Activated T-helper 17 cell treated with anti-CD3 and anti-CD28 coated beads, Interleukin-2, amount 50 U/mL, for 72 hours (primary cell): ENCODE measurements at places on chromosomes 5 and 9. TPM values are rescaled to one million over a fixed set of nuclear protein-coding genes. Genes with fewer than 3 reads are reported as not detected.

- no peak for ATAC-seq
- no peak overlapping the region for H3K27ac ChIP-seq
- no peaks in the 10 kb centered on the region for H3K36me3 ChIP-seq
- H3K27me3 ChIP-seq = peaks cover 14% of the 10 kb centered on the region
- no peak overlapping the region for H3K4me3 ChIP-seq
These were observed 35.1 kb downstream of the ROR2 start for GRCh38 chr9:91914937-91915336.

DNA sequence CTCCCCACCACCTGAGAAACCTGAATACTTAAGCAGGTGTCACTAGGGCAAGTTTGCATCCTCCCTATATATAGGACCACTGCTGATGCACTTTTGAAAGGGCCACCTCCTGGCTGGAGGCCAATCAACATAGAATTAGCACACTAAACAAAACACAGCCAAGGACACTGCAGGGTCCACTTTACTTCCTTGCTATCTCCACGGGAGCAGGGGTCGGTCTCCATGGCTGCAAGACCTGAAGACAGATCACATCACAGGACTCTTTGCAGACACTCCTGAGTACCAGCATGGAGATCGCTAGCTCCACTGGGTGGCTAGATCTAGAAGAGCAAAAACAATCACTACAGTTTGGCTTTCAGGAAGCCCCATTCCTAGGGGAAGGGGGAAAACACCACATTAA is 72.3 kb downstream of the C9orf153 start:
- ATAC-seq = no peak
- no peak overlapping the region for H3K4me3 ChIP-seq
- H3K27me3 ChIP-seq = peaks cover 18% of the 10 kb centered on the region
- no peaks in the 10 kb centered on the region for H3K36me3 ChIP-seq

- H3K36me3 ChIP-seq = no peaks in the 10 kb centered on the region
- H3K27ac ChIP-seq = no peak overlapping the region
- peaks cover 5% of the 10 kb centered on the region for H3K27me3 ChIP-seq
- no peaks in the 10 kb centered on the region for H3K4me1 ChIP-seq
These were observed 19.1 kb upstream of the ADCY2 start for GRCh38 chr5:7376871-7377270.

- H3K36me3 ChIP-seq = no peaks in the 10 kb centered on the region
- H3K4me3 ChIP-seq = no peak overlapping the region
- no peaks in the 10 kb centered on the region for H3K4me1 ChIP-seq
- no peak for ATAC-seq
These were observed 6.4 kb upstream of the AMBP start for GRCh38 chr9:114084282-114085073.

DNA sequence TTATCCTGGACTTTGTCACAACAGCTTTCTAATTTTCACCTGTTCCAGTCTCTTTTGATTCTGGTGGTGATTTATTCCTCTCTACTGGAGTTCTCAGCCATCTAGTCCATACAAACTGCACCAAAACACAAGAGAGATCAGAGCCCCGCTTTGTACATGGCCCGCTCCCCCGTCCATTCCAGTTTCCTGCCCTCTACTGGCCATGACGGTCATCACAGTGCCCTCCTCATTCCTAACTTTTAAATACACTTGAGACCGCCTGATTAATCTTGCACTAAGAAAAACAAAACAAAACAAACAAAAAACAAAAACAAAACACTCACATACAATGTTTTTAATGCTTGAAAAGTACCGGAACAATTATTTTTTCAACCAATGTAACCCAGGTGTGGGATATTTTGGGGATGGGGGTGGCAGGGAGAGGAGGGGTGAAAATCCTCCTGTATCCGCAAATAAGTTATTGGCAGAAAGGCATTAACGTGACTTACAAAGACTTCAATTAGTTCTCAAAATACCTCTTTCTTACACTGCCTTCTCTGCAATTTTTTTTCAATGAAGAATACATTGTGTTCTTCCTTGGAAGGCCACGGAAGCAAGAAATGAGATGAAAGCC is 84.8 kb upstream of the PAM start:
- ATAC-seq = no peak
- H3K4me1 ChIP-seq = no peaks in the 10 kb centered on the region

- no peaks in the 10 kb centered on the region for H3K4me1 ChIP-seq
- no peaks in the 10 kb centered on the region for H3K36me3 ChIP-seq
- ATAC-seq = no peak
These were observed 128.2 kb upstream of the SEMA6A start for GRCh38 chr5:116702776-116703175.

DNA sequence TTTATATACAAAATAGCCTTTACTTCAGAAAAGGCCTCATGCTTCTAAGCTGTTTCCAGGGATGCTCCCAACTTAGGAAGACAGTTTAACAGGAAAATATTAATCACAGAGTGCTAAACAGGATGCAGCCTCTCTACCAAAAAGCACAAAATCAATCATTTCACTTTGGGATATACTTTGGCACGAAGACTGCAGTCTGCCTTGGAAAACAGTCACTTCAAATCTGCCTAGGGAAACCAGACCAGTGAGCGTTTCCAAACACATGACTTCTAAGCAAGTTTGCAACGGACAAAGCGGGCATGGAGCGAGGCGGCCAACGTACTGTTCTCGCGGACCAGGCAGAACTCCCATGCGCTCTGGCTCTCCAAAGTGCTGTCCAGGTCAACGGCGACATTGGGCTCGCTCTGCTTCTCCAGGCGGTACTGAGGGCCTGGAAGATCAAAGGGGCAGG is 201.0 kb downstream of the MAPKAP1 start:
- H3K36me3 ChIP-seq = peaks cover 39% of the 10 kb centered on the region
- no peaks in the 10 kb centered on the region for H3K27me3 ChIP-seq
- H3K4me3 ChIP-seq = no peak overlapping the region
- H3K27ac ChIP-seq = no peak overlapping the region

- no peaks in the 10 kb centered on the region for H3K27me3 ChIP-seq
- no peak for ATAC-seq
- peak overlapping the region; percentile 99 for H3K27ac ChIP-seq
- H3K4me1 ChIP-seq = peaks cover 45% of the 10 kb centered on the region
These were observed 4.5 kb downstream of the CEMIP2 start for GRCh38 chr9:71763832-71764231.

GRCh38 chr5:38722918-38723317 is 122.9 kb upstream of the OSMR start:
- no peaks in the 10 kb centered on the region for H3K4me1 ChIP-seq
- no peaks in the 10 kb centered on the region for H3K36me3 ChIP-seq
- H3K4me3 ChIP-seq = no peak overlapping the region
- ATAC-seq = peak; percentile 51

The PPP2R2B gene
- 2.2 TPM for total RNA-seq

- H3K27me3 ChIP-seq = peaks cover 3% of the 10 kb centered on the region
- no peaks in the 10 kb centered on the region for H3K4me1 ChIP-seq
- H3K36me3 ChIP-seq = no peaks in the 10 kb centered on the region
These were observed 307.3 kb upstream of the PIK3R1 start for GRCh38 chr5:67908126-67908765.

GRCh38 chr9:7899753-7900152 is 100.2 kb upstream of the DMAC1 start:
- no peaks in the 10 kb centered on the region for H3K36me3 ChIP-seq
- no peak for ATAC-seq
- H3K4me3 ChIP-seq = no peak overlapping the region

The GLE1 gene
- 53.6 TPM for total RNA-seq

The MYOT gene
- not detected for total RNA-seq

The SLC6A19 gene
- total RNA-seq = not detected

DNA sequence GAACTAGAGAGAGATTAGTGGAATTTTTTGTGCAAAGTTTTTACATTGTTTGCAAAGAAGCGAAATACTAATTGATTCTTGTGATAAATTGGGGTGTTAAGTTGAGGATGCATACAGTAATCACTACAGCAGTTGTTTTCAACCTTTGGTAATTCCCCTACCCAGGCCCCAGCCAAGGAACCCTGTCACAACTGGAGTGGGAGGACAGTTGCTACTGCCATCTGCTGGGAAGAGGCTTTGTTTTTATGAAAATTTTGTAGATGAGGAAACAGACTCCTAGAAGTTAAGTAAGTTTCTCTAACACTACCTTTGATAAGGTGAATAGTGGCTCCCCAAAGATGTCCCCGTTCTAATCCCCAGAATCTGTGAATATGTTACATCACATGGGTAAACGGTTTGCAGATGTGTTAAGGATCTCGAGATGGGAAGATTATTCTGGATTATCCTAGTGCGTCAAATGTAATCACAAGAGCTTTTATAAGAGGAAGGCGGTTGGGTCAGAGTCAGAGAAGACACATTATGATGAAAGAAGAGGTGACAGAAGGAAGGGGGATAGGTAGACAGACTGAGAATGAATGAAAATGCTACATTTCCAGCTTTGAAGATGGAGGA is 34.0 kb upstream of the PPP1R2B start:
- H3K27ac ChIP-seq = peak overlapping the region; percentile 39
- ATAC-seq = peak; percentile 80
- no peak overlapping the region for H3K4me3 ChIP-seq

DNA sequence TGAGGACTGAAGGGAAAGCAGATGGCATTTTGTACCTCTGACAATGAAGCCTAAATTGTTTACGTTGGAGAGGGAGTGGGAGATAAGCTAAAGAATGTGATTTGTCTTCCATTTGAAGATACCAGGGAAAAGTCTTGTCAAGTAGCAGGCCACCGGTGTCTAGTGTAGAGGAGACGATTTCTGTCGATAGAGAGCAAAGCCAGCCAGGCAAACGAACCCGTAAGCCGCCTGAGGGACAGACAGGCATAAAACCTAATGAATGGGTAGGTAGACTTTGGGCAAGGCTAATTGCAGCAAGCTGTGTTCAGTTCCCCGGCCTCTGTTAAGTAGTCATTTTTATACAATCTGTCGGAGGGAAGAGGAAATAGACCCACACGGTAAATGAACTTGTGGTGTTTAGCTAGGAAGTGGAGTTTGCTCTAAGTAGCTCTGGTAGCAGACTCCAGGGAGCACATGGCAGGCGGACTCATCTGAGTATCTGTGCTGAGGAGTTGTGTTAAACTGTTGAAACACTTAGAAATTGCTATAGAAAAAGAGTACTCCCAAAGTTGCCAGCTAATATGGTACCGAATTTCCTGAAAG is 28.8 kb downstream of the SMARCA2 start:
- peaks cover 18% of the 10 kb centered on the region for H3K4me1 ChIP-seq
- H3K36me3 ChIP-seq = peaks cover 91% of the 10 kb centered on the region
- peak overlapping the region; percentile 49 for H3K27ac ChIP-seq
- H3K27me3 ChIP-seq = no peaks in the 10 kb centered on the region
- peak overlapping the region; percentile 20 for H3K4me3 ChIP-seq

The NPR3 gene
- total RNA-seq = 0.66 TPM

GRCh38 chr9:129994882-129995281 is 48.1 kb downstream of the FNBP1 start:
- peak; percentile 6 for ATAC-seq
- peak overlapping the region; percentile 80 for H3K4me3 ChIP-seq
- peaks cover 54% of the 10 kb centered on the region for H3K4me1 ChIP-seq
- peak overlapping the region; percentile 96 for H3K27ac ChIP-seq
- no peaks in the 10 kb centered on the region for H3K27me3 ChIP-seq

DNA sequence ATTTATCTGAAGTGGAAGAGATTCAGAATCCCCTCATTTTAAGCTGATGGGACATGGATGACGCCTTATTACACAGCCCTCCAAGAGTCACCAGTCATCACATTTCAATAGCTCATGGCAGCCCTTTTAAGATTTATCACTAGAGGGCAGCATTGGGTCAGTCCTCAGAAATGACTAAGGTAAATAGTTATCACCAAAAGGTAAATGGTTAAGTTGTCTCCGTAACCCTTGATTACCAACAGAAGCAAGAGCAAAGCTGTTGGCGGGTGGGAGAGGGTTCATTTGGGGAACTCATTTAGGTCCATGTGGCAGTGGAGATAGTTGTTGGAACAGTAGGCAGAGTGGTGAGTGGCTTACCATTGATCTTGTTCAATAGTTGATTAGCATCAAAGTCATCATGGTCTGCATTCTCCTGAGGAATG is 12.0 kb upstream of the C9 start:
- no peak overlapping the region for H3K27ac ChIP-seq
- no peaks in the 10 kb centered on the region for H3K36me3 ChIP-seq
- peak; percentile 68 for ATAC-seq
- H3K4me1 ChIP-seq = peaks cover 4% of the 10 kb centered on the region
- H3K27me3 ChIP-seq = peaks cover 15% of the 10 kb centered on the region

DNA sequence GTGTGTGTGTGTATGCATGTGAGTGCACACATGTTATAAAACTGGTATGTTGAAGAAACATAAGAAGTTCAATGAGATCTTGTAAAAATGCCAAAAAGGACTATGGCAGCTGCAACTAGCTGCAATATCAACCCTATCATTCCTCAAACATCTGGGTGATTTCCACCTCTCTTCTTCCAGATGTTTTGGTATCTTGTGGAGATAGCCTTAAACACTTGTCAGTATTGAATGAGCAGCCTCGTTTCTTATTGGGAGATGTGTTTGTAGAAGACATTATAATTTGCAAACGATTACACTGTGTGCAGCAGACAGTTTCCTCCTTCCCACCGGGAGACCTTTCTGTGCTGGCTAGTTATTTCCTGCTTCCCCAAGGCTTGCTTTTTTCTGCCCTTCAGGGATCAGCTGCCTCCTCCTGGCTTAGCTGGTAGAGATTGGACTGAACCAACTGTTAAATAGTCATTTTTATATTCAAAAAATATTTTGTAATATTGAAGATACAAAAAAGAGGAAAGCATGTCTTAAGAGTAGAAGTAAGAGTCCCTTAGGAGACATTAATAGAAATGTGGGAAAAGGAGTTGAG is 168.4 kb upstream of the MPDZ start:
- H3K4me1 ChIP-seq = no peaks in the 10 kb centered on the region
- H3K27ac ChIP-seq = no peak overlapping the region
- no peaks in the 10 kb centered on the region for H3K27me3 ChIP-seq
- no peak for ATAC-seq
- H3K36me3 ChIP-seq = no peaks in the 10 kb centered on the region
